ENCODE measurements at places on chromosomes 16 and 17. TPM values are rescaled to one million over a fixed set of nuclear protein-coding genes. Genes with fewer than 3 reads are reported as not detected.
A peak's percentile ranks its signal among the peaks of the same experiment; 100 is the strongest.

DNA sequence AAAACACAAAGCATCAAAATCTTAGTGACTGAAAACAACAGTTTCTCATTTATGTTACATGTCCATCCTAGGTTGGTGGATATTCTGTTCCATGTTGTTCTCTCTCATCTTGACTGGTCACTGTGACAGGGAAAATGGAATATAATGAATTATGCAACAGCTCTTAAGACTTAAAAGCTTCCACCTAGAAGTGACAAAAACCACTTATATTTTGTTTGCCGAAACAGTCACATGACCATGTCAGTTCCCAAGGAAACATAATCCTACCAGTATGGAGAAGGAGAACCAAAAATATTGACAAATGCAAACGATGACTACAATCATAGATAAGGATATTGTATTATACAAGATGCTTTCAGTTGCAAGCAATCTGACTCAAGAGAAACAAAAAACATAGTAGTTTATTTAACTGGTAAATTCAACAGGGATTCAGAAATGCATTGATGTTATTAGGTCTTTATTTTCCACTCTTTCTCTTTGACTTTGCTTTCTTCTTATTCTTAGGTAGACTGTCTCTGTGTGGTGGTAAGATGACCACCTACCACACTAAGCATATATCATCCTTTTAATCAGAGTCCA is 103.8 kb downstream of the SSH2 start:
- DNase-seq, result no peak

TBC1D3E gene
- not detected for total RNA-seq

TBX21 gene
- not detected for total RNA-seq

DNA sequence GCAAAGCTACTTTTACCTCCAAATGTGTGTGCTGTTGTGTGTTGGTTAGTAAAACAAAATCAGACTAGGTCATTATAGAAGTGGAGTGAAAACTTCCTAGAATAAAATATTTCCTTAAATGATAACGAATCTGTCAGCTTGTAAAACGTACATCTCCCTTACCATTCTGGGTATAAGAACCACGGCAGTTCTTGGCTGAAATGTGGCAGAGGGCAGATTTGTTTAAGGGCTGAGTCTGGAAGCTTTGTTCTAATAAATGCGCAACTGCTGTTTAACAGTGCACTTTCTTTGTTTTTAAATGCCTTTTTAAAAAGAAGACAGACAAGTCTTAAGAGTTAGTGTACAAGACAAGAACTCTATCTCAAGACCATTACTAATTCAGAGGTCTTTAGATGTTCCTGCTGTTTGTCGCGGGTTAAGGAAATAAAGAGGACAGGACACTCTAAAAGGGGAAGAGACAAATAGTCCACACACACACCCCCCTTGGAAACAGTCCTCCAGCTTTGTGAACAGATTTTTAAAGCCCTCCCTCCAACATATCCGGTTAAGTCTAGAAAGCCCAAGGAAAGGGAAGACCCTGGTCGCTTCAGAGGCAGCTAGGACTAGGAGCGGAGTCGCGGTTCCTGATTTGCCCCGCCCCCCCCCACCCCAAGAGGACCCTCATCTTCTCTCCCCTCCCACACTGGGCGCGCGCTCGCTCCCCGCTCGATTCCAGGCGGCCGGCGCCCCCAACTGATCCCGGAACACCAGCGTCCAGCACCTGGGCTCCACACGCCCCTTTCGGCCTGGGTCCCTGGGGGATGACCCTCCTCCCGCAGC is 658 bp downstream of the SYNRG start:
- DNase-seq, result peak; percentile 40

DNA sequence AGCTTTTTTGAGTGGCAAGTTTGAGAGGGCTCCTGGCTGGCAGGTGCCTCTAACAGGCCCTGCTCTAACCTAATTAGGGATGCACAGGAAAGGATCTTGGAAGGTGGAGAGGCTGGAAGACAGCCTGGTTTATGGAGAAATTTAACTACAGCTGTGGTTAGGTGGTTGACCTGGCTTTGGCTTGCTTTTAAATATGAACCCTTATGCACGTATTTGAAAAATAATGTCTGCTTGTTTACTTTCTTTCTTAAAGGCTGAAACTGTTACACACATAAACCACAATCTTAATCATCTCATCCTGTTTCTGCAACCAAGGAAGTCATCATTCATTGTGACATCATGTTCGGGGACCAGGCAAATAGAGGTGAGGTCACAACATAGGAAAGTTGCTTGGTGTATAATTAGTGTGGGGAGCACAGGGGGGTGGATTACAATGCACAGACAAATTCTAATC is 23.1 kb upstream of the DHRS13 start:
- DNase-seq, result peak; percentile 74

DNA sequence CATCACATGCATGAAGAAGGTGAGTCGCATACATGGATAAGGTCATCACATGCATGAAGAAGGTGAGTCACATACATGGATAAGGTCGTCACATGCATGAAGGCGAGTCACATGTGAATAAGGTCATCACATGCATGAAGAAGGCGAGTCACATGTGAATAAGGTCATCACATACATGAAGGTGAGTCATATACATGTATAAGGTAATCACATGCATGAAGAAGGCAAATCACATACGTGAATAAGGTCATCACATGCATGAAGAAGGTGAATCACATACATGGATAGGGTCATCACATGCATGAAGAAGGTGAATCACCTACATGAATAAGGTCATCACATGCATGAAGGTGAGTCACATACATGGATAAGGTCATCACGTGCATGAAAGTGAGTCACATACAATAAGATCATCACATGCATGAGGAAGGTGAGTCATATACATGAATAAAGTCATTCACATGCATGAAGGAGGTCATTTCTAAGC is 105.1 kb upstream of the SDK2 start:
- DNase-seq, result no peak

NKD1 gene
- total RNA-seq, result not detected

DNA sequence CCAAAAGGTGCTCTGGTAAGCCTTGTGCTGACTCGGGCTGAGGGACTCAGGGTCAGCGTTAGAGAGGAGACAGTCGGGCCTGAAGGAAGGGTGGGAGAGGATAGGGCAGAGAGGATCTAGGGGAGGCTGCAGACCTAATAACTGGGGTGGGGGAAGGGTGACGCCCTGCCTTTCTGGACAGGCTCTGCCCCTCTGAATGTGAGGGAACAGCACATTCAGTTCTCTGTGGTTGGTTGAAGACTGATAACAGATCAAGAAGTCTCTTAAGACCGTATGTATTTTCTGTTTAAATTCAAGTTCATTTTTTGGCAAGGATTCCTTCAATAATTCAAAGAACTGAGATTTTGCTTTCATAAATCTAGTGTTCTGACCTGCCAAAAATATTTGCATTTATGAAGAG is 56.2 kb upstream of the TEKT3 start:
- no peak for DNase-seq

DNA sequence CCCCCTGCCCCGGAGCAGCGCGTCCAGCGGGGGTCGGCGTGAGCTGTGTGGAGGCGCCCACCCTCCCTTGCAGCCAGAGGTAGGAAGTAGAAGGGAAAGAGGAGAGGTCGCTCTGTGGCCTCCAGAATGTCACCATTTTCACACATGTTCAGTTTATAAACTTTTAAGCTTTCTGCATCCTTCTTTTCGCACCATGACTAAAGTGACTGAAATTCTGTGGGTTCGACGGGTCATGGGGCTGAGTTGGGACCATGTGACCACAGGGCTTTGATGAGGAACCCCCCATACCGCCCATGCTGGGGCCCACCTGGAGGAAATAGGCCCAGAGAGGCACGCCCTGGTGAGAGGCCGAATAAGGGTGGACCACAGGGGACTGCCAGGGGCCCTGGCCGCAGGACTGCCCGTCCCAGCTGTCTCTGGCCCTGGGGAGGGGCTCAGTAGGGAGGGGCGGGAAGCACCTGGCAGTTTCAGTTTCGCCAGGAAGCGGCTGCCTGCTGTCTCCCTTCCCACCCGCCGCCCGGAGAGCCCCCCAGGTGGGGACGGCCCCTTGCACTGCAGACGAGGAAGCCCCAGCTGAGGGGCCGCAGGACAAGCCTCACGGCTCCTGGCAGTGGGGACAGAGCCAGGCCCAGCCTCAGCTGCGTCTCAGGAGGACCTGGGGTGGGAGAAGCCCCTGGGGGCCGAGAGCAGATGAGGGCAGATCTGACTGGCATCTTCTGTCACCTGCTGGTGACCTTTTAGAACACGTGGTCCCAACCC is 9.0 kb downstream of the CBFA2T3 start:
- no peak for DNase-seq

G6PC1 gene
- total RNA-seq, result not detected

GRCh38 chr17:72365857-72366414 is 245.1 kb downstream of the SOX9 start:
- DNase-seq, result peak; percentile 45

PTGES3L gene
- total RNA-seq, result 0.65 TPM

GRCh38 chr16:78368121-78369102 is 269.0 kb downstream of the WWOX start:
- no peak for DNase-seq

- no peak for DNase-seq
Observed at GRCh38 chr17:47744168-47745036, 11.4 kb downstream of the TBX21 start.

SNX20 gene
- not detected for total RNA-seq

EPX gene
- not detected for total RNA-seq

DNA sequence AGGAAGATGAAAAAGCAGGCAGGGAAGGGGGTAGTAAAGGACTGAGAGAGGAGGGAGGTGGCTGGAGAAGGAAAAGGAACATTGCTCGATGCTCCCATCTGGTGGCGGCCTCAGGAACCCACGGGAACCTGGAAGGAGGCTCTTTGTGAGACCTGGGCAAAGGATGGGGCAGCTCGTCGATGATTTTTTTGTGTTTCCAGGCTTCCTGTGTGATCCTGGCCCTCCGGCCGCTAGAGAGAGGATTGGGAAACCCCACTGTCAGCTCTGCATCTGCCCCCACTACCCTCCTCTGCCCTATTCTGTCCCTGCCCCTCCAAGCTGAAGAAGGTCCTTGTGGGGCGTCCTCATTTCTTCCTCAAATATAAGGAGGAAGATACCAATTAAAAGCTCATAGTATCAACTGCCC is 6.6 kb downstream of the WFIKKN2 start:
- DNase-seq, result peak; percentile 74

SLFN14 gene
- total RNA-seq, result not detected

DNA sequence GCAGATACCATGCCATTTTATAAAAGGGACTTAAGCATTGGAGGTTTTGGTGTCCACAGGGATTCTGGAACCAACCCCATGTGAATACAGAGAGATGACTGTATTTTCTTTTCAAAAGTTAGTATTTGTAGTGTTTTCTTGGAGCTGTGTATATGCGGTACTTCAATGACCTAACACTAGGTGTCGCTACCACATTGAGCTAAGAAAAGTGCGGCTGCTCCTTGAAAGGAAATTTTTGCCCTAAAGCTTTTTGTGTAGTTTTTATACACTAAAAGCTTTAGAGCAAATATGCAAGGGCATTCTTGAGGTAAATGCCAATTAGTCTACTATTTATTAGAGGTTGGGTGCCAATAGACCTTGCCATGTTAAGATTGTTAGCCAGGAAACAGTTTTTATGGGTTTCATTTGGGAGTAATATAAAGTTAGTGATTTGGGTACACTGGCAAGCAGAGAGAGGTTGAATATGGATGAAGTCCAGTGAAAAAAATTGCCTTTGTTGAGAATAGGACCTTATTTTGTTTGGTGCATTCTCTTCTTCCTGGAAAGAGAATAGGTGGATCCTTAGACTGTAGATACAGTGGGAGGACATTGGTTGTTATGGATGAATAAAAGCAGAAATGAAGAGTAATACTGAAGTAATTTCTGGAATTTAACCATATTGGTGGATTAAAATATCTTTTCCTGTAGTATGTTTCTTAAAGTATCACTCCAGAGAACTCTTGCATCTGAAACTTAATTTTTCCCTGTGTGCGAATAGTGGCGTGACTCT is 43.3 kb downstream of the BCAS3 start:
- DNase-seq, result peak; percentile 85

CX3CL1 gene
- total RNA-seq, result 0.33 TPM

GRCh38 chr17:40064971-40065768 is 2.4 kb downstream of the THRA start:
- DNase-seq, result peak; percentile 49

GRCh38 chr16:74825941-74826340 is 51.3 kb upstream of the FA2H start:
- no peak for DNase-seq

- no peak for DNase-seq
Observed at GRCh38 chr17:33464669-33465280, 171.7 kb upstream of the ASIC2 start.

- DNase-seq, result no peak
Observed at GRCh38 chr16:89624777-89625761, 11.6 kb downstream of the DPEP1 start.

DNA sequence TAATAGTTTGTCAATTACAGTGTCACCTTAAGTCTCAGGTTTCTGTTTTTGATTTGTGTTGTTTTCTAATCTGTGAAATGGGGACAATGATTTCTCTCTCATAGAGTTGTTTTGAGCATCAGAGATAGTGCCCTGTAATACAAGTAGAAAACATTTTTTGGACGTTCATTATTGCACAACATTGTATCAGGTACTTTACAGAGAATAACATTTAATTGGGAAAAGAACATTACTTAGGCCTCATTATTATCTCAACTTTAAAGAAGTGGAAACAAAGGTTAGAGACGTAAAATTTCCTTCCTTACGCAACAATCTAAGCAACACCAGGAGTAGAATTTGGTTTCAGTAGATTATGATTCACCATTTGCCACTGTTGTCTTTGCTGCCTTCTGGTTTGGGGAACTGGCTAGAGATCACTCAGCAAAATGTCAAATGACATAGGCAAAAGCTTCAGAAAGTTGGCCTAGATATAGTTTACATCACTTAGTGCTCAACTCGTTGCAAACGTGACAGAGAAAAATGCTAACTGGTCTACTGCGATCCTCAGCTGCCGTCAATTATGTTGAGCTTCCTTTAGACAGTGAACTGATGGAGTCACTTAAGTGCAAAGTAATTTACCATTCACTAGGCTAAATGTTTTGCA is 1026.8 kb downstream of the CDH11 start:
- DNase-seq, result no peak

DNA sequence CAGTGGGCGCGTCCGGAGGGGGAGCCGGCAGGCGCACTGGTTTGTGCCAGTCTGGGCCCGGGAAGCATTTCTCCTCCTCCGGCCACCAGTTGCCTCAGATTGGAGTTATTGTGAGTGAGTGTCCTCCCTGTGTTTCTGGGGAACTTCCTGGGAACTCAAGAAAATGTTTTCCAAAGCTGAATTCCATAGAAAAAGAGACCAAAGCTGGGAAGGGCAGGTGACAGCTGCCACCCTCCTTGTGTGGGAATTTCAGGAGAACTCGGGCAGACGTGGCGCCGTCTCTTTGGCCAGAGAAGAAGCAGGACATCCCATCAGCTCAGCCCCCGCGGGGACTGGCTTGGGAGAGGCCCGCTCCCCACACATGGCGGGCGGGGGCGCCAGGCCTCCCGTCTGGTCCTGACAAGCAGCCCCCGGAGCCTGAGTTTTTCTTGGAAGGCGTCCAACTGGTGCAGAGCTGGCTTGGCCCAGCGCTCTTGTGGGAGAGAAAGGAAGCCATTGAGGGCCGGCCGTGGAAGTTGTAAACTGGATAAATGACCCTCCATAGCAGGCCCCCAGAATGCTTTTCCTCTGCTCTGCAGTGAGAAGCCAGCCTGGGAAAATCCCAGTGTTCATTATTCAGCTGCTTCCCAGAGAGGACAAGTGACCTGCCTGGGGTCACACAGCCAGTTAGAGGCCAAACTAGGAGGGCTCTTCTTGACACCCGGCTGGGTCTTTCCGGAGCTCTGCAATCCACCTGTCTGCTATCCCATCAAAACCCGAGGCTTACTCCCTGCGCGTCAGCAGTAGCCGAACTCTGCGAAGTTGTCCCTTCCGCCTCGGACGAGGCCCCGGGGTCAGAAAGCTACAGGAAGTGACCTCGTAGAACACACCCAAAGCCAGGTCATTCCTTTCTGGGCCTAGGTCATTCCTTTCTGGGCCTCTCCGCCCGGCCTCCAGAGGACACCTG is 39.2 kb upstream of the GSE1 start:
- peak; percentile 77 for DNase-seq
